ENCODE measurements at places on chromosomes 3 and 15.

- no peak for DNase-seq
These were observed 58.5 kb downstream of the TGFBR2 start for GRCh38 chr3:30664884-30665283.

DNA sequence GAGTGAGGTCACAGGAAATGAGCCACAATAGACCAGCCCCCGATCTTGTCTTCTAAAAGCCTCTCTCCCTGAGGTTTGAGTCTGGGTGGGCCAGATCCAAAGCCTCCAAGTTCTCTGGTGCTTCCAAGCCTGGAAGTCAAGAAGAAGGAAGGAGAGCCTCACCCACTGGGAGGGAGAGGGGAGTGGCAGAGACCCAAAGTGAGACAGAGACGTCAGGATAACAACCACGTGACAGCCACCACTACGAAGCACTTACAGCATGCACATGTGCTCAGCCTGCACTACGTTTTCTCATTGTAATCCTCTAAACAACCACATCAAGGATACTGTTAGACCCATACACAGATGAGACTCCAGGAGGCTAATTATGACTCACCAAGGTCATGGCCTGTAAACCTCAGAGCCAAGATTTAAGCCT is 197.3 kb upstream of the LINGO1 start:
- no peak for DNase-seq

DNA sequence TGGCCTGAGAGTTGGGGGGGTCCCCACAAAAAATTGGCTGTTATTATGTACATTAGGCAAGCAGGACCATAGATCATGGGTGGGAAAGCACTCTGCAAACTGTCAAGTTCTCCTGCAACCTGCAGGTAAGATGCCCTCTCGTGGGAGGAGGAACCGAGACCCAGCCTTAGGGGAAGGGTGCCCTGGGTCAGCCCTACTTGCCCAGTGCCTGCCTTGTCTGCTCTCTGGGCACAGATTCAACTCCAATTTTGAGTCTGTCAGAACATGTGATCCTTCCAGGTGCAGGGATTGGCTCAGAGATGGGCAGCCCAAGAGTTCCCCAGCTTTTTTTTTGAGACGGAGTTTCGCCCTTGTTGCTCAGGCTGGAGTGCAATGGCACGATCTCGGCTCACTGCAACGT is 99.2 kb downstream of the PLXNA1 start:
- DNase-seq: no peak

DNA sequence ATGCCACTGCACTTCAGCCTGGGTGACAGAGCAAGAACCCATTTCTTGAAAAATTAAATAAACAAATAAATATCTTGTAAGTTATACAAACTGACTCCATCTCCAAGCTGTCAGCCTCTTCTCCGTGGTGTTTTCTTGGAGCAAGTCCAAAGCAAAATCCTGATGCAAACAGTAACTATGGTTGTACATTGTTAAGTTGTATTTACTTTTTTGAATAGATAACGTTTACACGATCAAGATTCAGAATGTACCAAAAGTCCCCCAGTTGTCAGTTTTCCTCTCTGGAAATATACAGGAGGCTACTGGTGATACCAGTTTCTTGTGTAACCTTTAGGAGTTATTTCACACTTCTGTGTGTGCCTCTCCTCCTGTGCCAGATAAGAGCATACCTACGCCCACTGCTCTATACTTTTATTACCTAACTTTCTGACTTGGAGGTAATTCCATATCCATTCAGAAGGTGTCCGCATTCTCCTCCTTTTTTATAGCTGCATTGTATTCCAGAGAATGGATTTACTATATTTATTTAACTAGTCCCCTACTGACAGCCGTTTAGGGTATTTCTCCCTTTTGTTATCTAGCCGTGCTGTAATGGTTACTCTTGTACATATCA is 14.2 kb downstream of the CMTM7 start:
- no peak for DNase-seq

GRCh38 chr15:98860281-98861041 is 147.1 kb downstream of the PGPEP1L start:
- DNase-seq: no peak

DNA sequence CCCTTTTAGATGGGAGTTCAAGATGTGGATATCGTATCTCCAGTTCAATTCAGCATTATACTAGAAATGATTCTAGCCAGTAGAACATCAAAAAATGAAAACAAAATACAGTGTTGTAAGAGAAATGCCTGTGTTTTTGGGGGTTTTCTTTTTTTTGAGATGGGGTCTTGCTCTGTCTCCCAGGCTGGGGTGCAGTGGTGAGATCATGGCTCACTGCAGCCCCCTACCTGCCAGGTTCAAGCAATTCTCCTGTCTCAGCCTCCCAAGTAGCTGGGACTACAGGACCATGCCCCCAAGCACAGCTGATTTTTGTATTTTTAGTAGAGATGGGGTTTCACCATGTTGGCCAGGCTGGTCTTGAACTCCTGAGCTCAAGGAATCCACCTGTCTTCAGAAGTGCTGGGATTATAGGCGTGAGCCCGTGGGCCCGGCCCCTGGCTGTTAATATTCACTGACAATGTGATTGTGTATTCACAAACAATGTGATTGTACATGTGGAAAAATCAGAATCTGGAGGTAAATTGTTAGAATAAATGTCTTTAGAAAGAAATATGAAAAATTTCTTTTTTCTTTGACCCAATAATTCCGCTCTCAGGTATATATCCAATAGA is 59.0 kb downstream of the ARIH1 start:
- no peak for DNase-seq

DNA sequence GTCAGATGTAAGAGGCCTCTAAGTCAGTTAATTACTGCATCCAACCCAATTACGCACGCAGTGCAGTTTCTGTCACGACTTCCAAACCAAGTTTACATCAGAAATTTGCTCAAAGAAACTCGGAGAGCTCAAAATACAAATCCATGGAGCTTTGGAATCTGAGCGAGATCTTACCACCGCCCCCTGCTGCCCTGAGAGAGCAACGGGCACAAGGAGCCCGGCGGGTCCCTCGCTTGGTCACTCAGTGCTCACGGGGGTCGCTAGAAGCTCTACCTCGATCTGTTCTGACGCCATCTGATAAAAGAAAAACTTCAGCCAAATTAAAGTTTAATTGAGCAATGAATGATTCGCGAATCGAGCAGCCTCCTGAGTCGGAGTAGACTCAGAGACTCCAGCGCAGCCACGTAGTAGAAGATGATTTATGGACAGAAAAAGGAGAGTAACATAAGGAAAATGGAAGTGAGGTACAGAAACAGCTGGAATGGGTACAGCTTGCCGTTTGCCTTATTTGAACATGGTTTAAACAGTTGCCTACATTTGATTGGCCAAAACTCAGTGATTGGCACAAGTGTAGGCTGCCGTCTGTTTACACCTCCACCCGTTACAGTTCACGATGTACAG is 232.7 kb upstream of the ATP10A start:
- DNase-seq: no peak

- no peak for DNase-seq
These were observed 838.1 kb upstream of the SEMA6D start for GRCh38 chr15:46879032-46879770.

GRCh38 chr3:187931770-187932278 is 186.6 kb upstream of the BCL6 start:
- no peak for DNase-seq

- no peak for DNase-seq
These were observed 114.3 kb downstream of the CORO2B start for GRCh38 chr15:68693071-68693470.

DNA sequence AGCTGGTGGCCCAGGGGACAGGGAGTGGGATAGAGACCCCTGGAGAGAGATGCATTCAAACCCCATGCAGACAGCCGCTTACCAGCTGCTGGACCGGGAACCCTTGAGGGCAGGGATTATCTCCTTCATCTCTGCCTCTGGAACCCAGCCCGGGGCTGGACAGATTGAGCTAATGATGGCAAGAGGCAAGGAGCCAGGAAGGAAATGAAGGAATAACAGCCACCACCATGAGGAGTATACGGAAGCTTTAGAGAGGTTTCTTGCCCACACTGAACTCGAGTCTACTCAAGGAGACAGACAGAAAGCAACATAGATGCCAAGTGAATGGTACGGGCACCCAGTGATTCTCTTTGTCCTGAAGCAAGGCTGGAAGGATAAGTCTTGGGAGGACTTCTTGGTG is 23.2 kb downstream of the HAPLN3 start:
- DNase-seq: no peak

DNA sequence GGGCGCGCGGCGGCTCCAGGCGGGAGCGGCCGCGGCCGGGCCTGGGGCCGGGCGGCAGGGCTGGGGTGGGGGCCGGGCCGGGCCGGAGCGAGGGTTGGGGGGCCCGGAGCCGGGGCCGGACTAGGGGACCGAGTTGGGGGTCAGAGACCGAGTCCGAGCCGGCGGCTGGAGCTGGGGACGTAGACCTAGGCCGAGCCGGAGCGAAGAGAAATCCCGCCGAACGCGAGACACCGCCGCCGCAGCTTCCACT is 37.3 kb downstream of the HMCES start:
- no peak for DNase-seq

GRCh38 chr15:65993236-65993635 is 123.9 kb downstream of the RAB11A start:
- no peak for DNase-seq

GRCh38 chr3:24586920-24587319 is 92.3 kb upstream of the THRB start:
- no peak for DNase-seq

GRCh38 chr15:83998486-83998885 is 237.1 kb upstream of the GOLGA6L4 start:
- no peak for DNase-seq

GRCh38 chr3:136305879-136306278 is 55.7 kb downstream of the PCCB start:
- peak; percentile 15 for DNase-seq

GRCh38 chr15:38699633-38700230 is 135.1 kb upstream of the RASGRP1 start:
- DNase-seq: no peak

DNA sequence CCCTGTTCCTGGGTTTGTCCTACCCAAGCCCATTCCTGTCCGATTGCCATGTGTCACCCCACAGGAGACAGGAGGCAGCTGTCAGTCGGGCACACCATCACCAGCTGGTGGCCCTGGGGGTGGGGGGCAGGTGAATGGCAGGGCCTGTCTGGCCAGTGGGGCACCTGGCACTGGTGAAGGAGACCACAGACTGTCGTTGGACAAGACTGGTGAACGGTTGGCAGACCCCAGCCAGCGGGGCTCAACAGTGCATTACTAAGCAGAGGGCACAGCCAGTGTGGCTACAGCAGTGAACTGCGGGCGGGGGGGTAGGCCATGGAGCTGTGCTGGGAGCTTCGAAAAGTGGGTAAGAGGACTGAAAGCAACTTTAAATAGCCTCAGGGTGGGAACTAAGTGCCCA is 2.1 kb downstream of the SEMA7A start:
- no peak for DNase-seq

- DNase-seq: no peak
These were observed 185.5 kb downstream of the MBNL1 start for GRCh38 chr3:152454076-152454875.

- DNase-seq: no peak
These were observed at the start of gene APOD for GRCh38 chr3:195583831-195584542. Gene APOD, minus strand, starts transcription at chr3:195583940. Its CDS starts 4,479 bp downstream, at chr3:195579461.

- no peak for DNase-seq
These were observed 405.1 kb downstream of the LPP start for GRCh38 chr3:188559072-188559429.

DNA sequence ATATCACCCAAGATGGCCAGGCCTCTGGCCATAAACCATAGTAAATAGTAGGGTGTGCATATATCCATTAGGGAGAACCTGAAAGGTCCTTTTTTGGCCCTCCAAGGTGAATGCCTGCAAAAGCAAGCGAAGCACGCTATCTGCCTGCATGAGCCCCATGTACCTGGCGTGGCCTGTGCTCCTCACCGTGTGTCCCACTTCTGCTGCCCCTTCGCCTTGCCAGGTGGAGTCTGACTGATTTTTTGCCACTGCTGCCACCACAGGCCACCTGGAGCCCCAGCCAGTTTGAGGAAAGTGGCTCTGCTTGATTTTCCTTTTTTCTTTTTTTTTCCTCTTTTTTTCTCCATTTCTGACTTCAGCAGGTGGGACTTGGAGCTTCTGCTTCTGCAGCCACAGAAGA is 139.7 kb downstream of the SNRPN start:
- no peak for DNase-seq

GRCh38 chr15:64193971-64194370 is 31.1 kb upstream of the PPIB start:
- DNase-seq: no peak

All from Panc1 (cell line).